Psoas muscle (tissue), 8 donors: ENCODE measurements at places on chromosomes 7 and 10. TPM values are rescaled to one million over a fixed set of nuclear protein-coding genes. Genes with fewer than 3 reads are reported as not detected.

Gene DENND10
- total RNA-seq, result 22.1 TPM

Gene GRID2IP
- not detected for total RNA-seq

Gene SORCS1
- 0.28 TPM for total RNA-seq

GRCh38 chr7:87416682-87417587 lies 58.5 kb downstream of the ABCB4 start:
- H3K27ac ChIP-seq, result no peak overlapping the region
- H3K27me3 ChIP-seq, result no peaks in the 10 kb centered on the region
- no peak overlapping the region for H3K4me3 ChIP-seq
- DNase-seq, result peak; percentile 14
- H3K36me3 ChIP-seq, result no peaks in the 10 kb centered on the region

- no peaks in the 10 kb centered on the region for H3K27me3 ChIP-seq
- no peaks in the 10 kb centered on the region for H3K4me1 ChIP-seq
- no peaks in the 10 kb centered on the region for H3K36me3 ChIP-seq
- H3K27ac ChIP-seq, result no peak overlapping the region
- H3K4me3 ChIP-seq, result no peak overlapping the region
Measured at GRCh38 chr7:77276120-77276519, 76.5 kb upstream of the FGL2 start.

Gene ARL5B
- 7.0 TPM for total RNA-seq

- H3K27me3 ChIP-seq, result no peaks in the 10 kb centered on the region
- peak overlapping the region; percentile 71 for H3K27ac ChIP-seq
- DNase-seq, result peak; percentile 65
- peak overlapping the region; percentile 79 for H3K4me3 ChIP-seq
- H3K4me1 ChIP-seq, result peaks cover 7% of the 10 kb centered on the region
- H3K36me3 ChIP-seq, result no peaks in the 10 kb centered on the region
Measured at GRCh38 chr7:141072548-141073172, 1.2 kb upstream of the TMEM178B start.

DNA sequence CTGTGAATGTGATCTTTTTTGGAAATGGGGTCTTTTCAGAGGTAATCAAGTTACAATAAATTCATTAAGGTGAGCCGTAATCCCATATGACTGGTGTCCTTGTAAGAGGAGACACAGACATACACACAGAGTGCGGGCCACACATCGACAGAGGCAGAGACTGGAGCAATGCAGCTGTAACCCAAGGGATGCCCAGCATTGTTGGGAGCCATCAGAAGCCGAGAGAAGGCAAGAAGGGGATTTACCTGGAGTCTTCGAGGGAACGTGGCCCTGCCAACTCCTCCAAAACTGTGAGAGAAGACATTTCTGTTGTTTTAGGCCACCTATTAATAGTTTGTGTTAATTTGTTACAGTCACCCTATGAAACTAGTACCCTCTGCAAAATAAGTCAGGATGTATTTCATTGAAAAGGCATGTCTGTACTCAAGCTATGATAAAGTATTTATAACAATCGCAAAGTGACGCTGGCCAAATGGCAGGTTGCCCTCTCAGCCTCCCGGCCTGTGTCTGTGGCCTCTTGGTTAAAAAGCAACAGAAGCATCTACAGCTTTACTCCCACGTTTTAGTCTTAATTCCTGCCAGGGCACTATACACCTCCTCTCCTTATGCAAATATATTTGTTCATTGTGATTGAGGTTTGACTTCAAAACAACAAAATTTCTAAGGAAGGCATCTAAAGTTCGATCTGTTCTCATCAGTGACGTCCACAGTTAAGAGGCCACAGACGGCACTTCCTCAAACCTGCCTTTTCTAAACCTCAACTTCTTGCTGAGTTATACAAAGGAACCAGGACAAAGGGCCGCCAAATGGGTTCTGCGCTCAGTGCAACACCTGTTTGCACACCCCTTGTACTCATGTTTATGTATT lies 46.8 kb downstream of the HIPK2 start:
- H3K27ac ChIP-seq, result peak overlapping the region; percentile 89
- H3K27me3 ChIP-seq, result no peaks in the 10 kb centered on the region
- peak overlapping the region; percentile 32 for H3K4me3 ChIP-seq
- H3K36me3 ChIP-seq, result no peaks in the 10 kb centered on the region
- DNase-seq, result no peak

Gene PPP1R3C
- total RNA-seq, result 265 TPM

DNA sequence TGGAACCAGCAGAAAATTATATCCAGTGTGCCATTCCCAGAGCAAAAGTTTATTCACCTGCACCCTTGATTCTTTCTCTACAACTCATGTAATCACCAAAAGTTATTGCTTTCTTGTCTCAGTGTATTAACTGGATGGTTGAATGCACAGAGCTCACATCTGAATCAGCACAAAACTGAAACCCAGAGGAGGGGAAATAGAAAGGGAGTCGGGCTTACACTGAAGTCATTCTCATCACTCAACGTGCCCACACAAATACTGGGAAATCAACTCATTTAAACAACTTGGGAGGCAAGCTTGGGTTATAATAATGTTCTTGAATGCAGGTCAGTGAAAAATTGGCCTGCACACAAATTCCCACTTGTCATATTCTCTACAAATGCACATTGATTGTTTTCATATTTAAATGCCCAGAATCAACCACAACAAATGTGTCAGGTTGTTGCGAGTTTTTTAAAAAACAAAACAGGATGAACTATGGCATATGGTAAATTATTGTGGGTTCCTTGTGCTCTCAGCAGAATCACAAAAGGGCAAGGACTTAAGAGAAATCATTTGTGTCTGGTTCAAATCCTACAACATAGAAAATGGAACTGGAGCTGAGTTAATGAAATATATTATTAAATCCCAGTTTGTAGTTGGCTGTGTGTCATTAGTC lies 125.9 kb upstream of the NOBOX start:
- H3K36me3 ChIP-seq, result no peaks in the 10 kb centered on the region
- no peak overlapping the region for H3K4me3 ChIP-seq
- DNase-seq, result no peak

GRCh38 chr7:35370687-35371086 lies 116.8 kb upstream of the TBX20 start:
- H3K36me3 ChIP-seq, result no peaks in the 10 kb centered on the region
- no peak for DNase-seq
- H3K4me3 ChIP-seq, result no peak overlapping the region
- H3K27ac ChIP-seq, result no peak overlapping the region
- H3K27me3 ChIP-seq, result peaks cover 2% of the 10 kb centered on the region

GRCh38 chr7:44827567-44827966 lies 20.3 kb downstream of the H2AZ2 start:
- H3K4me3 ChIP-seq, result no peak overlapping the region
- H3K4me1 ChIP-seq, result no peaks in the 10 kb centered on the region
- no peaks in the 10 kb centered on the region for H3K27me3 ChIP-seq
- no peak overlapping the region for H3K27ac ChIP-seq
- DNase-seq, result no peak

- H3K27me3 ChIP-seq, result no peaks in the 10 kb centered on the region
- H3K4me3 ChIP-seq, result no peak overlapping the region
- no peak overlapping the region for H3K27ac ChIP-seq
- no peak for DNase-seq
- H3K4me1 ChIP-seq, result no peaks in the 10 kb centered on the region
- peaks cover 6% of the 10 kb centered on the region for H3K36me3 ChIP-seq
Measured at GRCh38 chr7:129170441-129171021, 17.9 kb upstream of the SMO start.

GRCh38 chr7:69597278-69598076 lies 798 bp upstream of the AUTS2 start:
- DNase-seq, result peak; percentile 62
- peak overlapping the region; percentile 87 for H3K27ac ChIP-seq
- H3K36me3 ChIP-seq, result no peaks in the 10 kb centered on the region
- peaks cover 3% of the 10 kb centered on the region for H3K4me1 ChIP-seq

Gene PIP4K2A
- 6.4 TPM for total RNA-seq

DNA sequence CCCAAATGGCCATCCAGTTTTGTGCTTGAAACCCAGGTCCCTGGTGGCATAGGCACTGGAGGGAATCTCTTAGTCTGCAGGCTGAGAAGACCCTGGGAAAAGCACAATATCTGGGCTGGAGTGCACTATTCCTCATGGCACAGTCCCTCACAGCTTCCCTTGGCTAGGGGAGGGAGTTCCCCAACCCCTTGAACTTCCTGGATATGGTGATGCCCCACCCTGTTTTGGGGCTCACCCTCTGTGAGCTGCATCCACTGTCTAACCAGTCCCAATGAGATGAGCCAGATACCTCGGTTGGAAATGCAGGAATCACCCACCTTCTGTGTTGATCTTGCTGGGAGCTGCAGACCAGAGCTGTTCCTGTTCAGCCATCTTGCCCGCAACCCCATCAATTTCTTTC lies 19.8 kb upstream of the NAMPT start:
- H3K4me3 ChIP-seq, result no peak overlapping the region
- DNase-seq, result no peak
- H3K36me3 ChIP-seq, result no peaks in the 10 kb centered on the region
- H3K4me1 ChIP-seq, result no peaks in the 10 kb centered on the region
- H3K27me3 ChIP-seq, result no peaks in the 10 kb centered on the region

Gene DCLRE1C
- 2.5 TPM for total RNA-seq

- no peaks in the 10 kb centered on the region for H3K4me1 ChIP-seq
- no peak for DNase-seq
- H3K36me3 ChIP-seq, result no peaks in the 10 kb centered on the region
- H3K4me3 ChIP-seq, result no peak overlapping the region
Measured at GRCh38 chr7:156160811-156161210, 348.5 kb upstream of the SHH start.

Gene FBH1
- 56.7 TPM for total RNA-seq

Gene SPDYE1
- total RNA-seq, result not detected
